ENCODE measurements at places on chromosomes 4 and X.

- DNase-seq: no peak
Observed at GRCh38 chrX:1576201-1576992, 15.0 kb upstream of the AKAP17A start.

DNA sequence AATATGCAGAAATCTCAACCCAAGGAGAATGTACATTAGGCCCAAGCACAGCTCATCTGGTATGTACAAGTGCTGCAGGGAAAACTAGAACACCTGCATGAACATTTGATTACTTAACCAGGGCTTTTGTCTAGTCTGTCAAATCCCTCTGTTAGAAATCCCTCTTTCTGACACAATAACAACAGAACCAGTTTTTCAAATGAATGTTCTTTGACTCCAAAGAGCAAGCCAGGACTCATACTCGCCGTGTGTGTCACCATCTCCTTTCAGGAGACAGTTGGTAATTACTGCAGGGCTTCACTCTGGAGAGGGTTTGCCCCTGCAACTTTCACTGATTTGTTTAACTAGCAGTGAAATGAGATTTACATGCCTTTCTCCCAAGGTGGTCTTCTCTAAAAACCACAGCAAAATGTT lies 143.0 kb upstream of the FAM241A start:
- no peak for DNase-seq

DNA sequence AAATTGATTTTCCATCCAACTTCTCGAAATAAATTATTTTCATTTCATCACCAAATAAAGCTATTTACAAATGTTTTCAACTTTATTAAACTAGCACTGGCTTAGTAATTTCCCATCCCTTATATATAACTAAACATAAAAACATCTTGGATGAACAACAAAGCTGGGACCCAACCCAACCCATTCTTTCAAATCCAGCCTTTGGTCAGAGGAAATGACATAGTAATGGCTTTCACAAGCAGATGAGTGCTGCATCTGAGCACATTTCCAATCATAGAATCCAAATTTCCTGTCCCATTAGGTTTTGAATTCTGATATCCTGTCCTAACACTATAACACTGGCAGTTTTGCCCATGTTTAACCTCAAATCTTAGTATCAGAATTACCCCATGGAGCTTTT lies 7.9 kb upstream of the EMCN start:
- DNase-seq: no peak

DNA sequence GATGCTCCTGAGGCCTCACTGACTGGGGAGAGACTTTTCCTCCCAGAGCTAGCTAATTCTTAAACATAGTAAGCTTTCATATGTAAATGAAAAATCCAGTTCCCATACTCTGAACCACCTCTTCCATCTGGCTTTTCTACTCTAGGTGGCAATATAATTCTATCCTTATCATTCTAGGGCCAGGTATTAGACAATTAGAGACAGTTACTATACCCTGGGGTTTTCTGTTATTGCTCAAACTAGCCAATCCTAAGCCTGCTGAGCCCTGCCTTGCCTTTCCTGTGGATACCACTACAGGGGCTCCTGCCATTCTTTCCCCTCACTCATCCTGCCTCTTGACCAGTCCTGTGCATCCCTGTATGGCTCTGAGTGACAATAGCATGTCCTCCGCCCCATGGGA lies 552.0 kb downstream of the STIM2 start:
- no peak for DNase-seq

DNA sequence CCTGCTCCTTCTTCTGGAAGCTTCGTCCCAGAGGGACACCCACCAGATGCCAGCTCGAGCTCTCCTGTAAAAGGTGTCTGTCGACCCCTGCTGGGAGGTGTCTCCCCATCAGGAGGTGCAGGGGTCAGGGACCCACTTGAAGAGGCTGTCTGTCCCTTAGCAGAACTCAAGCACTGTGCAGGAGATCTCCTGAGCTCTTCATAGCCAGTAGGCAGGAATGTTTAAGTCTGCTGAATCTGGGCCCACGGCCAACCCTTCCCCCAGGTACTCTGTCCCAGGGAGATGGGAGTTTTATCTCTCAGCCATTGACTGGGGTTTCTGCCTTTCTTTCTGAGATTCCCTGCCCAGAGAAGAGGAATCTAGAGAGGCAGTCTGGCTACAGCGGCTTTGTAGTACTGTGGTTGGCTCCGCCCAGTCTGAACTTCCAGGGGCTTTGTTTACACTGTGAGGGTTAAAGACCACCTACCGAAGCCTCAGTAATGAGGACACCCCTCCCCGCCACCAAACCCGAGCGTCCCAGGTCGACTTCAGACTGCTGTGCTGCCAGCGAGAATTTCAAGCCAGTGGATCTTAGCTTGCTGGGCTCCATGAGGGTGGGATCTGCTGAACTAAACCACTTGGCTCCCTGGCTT lies 1383.0 kb upstream of the TENM3 start:
- no peak for DNase-seq

- DNase-seq: no peak
Observed at GRCh38 chrX:134423606-134424005, 36.4 kb upstream of the HPRT1 start.

DNA sequence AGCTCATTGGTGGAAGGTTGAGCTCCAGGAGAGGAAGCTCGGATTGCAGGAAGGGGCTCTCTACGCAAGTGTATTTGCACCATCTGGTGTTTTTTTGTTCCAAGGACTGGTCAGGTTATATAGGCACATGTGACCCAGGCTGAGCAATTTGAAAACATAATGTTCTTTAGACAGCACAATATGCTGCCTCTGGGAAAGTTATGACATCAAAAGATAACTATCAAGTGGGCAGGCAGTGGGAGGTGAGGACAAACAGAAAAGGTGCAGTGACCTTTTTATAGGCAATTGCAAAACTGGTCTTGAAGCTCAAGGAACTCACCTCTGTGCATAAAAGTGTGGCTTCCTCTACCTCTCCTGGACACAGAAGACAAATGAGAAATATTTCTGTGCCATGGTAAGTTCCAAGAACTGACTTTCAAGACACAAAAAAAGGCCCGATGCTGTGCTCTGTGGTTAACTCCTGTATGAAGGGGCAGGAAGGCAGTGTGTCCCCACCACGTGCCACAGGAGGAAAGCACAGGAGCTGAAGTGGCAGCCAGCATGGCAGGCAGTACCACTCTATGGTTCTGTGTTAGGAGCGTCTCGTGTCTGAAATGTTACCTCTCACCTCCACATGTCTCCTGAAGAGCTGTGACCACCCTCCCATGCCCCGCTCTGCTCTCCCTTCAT lies 128.6 kb downstream of the SHROOM3 start:
- DNase-seq: no peak

DNA sequence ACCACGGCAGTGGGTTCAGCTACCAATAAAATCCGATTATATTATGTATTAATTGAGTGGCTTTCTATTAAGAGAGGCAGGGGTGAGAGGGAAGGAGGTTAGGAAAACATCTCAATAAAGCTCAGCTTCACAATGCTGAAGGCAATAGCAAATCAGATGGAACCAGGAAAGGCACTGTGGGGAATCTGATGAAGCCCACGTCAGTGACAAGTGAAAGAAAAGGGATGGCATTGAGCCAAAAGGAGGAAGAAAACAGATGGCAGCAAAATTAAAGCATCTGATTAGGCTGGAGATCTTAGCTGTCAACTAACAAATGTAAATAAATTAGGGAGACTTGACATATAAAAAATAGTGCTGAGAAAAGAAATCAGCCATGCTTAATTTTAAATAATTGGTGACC lies 180.9 kb downstream of the RASL11B start:
- DNase-seq: no peak

DNA sequence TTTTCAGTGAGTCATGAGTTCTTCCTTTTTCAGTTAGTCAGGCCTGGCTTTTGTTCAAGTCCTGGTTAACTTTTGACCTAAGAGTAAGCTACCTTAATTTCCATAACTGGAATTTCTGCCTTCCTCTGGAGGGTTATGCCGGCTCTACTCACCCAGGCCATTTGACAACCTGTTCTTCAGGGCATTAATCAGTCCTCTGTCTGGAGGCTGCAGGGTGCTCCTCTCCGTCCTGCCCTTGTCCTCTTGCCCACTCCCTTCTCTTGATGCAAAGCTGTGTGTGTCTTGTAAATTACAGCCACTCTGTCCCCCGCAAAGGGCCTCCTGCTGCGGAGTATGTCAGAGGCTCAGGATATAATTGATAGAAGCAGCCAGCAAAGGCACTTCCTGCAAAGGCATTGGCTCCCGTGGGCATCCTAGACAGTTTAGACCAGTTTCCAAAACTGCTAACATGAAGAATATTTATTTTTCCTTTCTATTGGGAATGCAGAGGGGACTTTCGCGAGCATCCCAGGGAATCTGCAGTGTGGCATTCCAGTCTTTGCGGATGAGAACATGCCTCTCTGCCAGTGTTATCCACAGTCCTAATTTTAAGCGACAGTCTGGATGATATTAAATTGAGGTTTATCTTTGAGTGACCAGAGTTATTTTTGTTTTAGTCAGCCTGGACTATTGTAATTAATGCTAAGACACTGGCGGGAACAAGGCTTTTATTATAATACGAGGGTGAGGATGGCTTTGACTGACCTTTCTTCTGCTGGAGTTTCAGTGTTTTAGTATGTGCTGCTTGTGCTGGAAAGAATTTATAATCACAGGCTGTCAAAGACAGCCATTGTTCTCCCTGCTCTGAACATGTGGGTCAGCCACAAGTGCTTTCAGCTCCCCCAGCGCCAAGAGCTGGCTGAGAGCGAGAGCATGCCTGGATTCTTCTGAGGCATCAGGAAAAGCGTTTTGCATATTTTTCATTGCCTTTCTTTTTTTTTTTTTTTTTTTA lies 74.2 kb downstream of the LIMCH1 start:
- DNase-seq: no peak

GRCh38 chr4:72786401-72786990 lies 217.5 kb upstream of the ADAMTS3 start:
- DNase-seq: no peak

GRCh38 chrX:135416546-135416945 lies 5.2 kb upstream of the SMIM10L2A start:
- no peak for DNase-seq

- DNase-seq: no peak
Observed at GRCh38 chr4:125979950-125980349, 665.2 kb downstream of the FAT4 start.

DNA sequence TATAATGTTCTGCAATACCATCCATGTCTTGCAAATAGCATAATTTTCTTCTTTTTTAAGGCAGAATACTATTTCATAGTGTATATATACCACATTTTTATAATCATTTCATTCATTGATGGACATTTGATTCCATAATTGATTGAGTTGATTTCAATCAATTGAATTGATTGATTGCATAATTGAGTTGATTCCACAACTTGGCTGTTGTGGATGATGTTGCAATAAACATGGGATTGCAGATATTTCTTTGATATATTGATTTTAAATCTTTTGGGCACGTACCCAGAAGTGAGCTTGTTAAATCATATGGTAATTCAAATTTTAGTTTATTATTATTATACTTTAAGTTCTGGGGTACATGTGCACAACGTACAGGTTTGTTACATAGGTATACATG lies 232.8 kb downstream of the GALNTL6 start:
- DNase-seq: no peak

- no peak for DNase-seq
Observed at GRCh38 chr4:179415847-179416223, 1973.6 kb upstream of the AGA start.

- peak; percentile 39 for DNase-seq
Observed at GRCh38 chrX:69163936-69164741, 1.1 kb downstream of the PJA1 start.

- DNase-seq: no peak
Observed at GRCh38 chr4:7526491-7526890, 91.8 kb upstream of the PSAPL1 start.

- no peak for DNase-seq
Observed at GRCh38 chr4:78310007-78310739, 241.4 kb upstream of the ANXA3 start.

- no peak for DNase-seq
Observed at GRCh38 chrX:8084006-8084405, 87.1 kb downstream of the VCX2 start.

DNA sequence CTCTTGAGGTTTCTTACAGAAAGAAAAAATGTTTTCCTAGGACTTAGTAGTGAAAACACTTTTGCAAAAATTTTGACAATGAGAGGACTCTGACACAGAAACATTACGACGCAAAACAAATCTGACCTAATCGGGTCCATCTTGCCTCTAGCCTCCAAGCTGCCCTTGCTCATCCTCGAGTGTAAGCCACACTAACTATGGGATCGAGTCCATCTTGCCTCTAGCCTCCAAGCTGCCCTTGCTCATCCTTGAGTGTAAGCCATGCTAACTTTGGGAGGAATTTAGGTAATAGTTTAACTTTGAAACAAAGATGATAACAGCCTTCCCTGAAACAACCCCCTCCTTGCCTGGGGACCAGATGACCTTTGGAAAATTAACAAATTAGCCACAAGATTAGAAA lies 100.3 kb upstream of the FRG1 start:
- DNase-seq: no peak

DNA sequence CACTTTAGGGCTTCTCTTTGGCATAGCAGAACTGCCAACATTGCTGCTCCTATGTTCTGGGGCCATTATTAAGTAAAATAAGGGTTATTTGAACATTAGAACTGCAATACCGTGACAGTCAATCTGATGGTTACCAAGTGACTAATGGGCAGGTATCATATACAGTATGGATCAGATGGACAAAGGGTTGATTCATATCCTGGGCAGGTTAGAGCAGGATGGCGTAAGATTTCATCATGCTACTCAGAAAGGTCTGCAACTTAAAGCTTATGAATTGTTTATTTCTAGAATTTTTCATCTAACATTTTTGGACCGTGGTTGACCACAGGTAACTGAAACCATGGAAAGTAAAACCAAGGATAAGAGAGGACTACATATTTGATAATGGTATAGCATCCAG lies 40.9 kb downstream of the BRCC3 start:
- no peak for DNase-seq

DNA sequence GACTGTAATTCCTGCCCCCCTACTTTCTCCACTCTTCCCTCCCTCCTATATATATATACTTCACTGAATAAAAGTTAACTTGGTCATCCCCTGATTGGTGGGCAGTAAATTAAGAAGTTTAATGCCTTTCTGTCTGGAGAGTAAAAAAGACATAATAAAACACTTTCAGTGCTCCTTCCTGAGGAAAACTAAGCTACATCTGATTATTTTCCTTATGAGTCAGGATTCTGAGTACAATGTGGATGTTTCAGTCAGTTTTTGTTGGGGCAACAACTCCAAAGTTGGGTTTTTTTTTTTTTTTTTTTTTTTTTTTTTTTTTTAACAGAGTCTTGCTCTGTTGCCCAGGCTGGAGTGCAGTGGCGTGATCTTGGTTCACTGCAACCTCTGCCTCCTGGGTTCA lies 22.0 kb upstream of the SUPT20HL2 start:
- DNase-seq: no peak

DNA sequence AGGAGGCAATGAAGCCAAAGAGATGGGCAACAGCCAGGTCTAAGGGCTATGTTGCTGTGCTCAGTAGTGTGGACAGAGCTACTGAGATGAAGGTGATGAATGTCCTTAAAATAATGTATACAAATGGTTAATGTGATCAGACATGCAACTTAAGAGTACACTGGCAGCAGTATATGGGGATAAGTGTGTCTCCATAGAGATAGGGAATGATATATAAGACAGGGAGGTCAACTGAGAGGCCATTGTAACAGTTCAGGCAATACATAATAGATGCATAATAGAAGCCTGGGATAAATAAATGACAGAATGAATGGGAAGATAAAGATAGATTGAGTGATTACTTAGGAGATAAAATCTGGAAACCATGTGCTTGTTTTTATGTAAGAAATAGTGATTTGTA lies 250.0 kb downstream of the CFAP299 start:
- no peak for DNase-seq

Measured in GM12892 (cell line).